ENCODE measurements at places on chromosomes 6 and 20. TPM values are rescaled to one million over a fixed set of nuclear protein-coding genes. Genes with fewer than 3 reads are reported as not detected.

The ZNF391 gene
- total RNA-seq: 1.6 TPM

The CALHM5 gene
- total RNA-seq: 14.0 TPM

The ANKRD6 gene
- 35.3 TPM for total RNA-seq

The ZNF831 gene
- 1.1 TPM for total RNA-seq

The PRICKLE4 gene
- 3.1 TPM for total RNA-seq

The COL19A1 gene
- total RNA-seq: 0.07 TPM

The RHAG gene
- not detected for total RNA-seq

The IL17F gene
- not detected for total RNA-seq

The MANEA gene
- total RNA-seq: 7.6 TPM

The RNF217 gene
- 36.3 TPM for total RNA-seq

The BPIFB3 gene
- total RNA-seq: not detected

The C20orf204 gene
- 3.2 TPM for total RNA-seq

The KIAA0408 gene
- 4.7 TPM for total RNA-seq

The MATN4 gene
- 0.27 TPM for total RNA-seq

The MAS1 gene
- total RNA-seq: 0.27 TPM

The HTR1B gene
- 5.9 TPM for total RNA-seq

The POM121L2 gene
- total RNA-seq: not detected

The BPIFB4 gene
- total RNA-seq: not detected
